Non-pigmented ciliary epithelial cell (primary cell): ENCODE measurements at places on chromosomes 16 and 17.

DNA sequence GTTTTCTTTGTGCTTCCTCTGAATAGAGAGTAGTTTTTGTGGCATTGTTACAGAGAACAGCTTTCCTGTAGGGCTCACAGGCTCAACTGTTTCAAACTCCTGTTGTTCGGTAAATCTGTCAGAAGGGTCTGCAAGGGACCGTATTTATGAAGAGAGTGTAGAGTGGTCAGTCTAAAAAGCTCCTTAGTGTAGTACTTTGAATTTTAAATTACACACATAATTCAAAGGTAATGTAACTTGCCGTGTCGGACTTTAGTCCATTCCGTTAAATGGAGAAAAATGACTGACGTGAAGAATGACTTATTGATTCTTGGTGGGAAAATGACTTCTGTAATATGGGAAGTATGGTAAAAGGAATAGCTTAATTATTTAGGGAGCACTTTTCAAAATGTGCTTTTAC, 190.9 kb downstream of the WWOX start:
- no peak for DNase-seq

GRCh38 chr16:88570691-88571092, 489 bp downstream of the ZC3H18 start:
- no peak for DNase-seq

- DNase-seq, result no peak
Measured at GRCh38 chr16:4034963-4035362, 81.3 kb downstream of the ADCY9 start.

GRCh38 chr16:3001316-3001715, 11.4 kb upstream of the CLDN9 start:
- no peak for DNase-seq

- no peak for DNase-seq
Measured at GRCh38 chr16:85104821-85105391, 7.4 kb downstream of the CIBAR2 start.

- DNase-seq, result no peak
Measured at GRCh38 chr17:5561736-5562571, 22.4 kb downstream of the NLRP1 start.
